ENCODE measurements at places on chromosomes 5 and 9.

DNA sequence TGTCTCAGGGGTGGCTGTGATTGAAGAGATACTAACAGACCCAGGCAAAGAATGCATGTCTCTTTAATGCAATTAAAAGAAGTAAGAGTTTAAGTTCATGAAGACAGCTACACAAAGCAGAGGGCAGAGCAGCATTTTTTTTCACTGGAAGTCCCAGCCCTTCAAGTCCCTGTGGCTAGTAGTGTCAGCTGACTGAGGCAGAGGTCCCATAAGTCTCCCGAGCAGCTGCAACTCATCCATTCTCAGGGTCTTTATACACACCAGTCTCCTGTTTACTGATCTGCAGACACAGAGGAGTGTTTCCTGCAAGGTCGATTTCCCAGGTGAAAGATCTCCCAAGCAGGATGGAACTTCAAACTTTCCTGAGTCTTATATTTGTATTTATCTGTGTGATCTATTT lies 169.4 kb upstream of the GLRA1 start:
- DNase-seq = no peak

DNA sequence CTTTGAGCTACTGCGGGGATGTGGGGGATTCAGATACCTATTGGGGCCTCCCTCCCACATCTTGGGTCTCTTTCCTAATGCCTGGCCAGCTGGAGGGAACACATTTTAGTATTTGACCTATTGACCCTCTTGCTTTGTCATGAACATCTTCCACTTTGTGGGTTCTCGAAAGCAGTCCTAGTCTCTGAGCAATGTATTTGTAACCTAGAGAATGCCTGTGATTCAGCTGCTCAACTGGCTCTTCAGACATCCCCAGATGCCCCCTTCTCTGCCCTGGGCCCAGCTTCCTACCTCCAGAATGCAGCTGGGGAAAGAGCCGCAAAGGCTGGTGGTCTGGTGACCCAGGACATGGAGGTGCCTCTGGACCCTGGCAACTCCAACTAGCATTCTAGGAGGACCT lies 32.2 kb downstream of the APTX start:
- no peak for DNase-seq

DNA sequence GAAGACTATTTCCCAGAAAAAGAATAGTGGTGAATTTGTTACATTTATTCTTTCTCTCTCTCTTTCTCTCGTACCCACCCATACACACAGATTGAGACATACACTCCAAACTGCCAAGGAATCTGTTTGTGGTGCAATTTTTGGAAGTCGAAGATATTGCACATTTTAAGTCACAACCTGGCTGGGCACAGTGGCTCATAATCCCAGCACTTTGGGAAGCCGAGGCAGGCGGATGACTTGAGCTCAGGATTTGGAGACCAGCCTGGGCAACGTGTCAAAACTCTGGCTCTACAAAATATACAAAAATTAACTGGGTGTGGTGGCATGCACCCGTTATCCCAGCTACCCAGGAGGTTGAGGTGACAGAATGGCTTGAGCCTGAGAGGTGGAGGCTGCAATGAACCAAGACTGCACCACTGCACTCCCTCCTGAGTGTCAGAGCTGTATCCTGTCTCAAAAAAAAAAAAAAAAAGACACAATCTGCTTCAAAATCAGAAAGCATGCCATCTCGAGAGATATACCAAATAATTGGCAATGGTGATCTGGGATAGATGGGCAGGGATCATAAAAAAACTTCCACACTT lies 19.2 kb upstream of the PLIN2 start:
- no peak for DNase-seq

DNA sequence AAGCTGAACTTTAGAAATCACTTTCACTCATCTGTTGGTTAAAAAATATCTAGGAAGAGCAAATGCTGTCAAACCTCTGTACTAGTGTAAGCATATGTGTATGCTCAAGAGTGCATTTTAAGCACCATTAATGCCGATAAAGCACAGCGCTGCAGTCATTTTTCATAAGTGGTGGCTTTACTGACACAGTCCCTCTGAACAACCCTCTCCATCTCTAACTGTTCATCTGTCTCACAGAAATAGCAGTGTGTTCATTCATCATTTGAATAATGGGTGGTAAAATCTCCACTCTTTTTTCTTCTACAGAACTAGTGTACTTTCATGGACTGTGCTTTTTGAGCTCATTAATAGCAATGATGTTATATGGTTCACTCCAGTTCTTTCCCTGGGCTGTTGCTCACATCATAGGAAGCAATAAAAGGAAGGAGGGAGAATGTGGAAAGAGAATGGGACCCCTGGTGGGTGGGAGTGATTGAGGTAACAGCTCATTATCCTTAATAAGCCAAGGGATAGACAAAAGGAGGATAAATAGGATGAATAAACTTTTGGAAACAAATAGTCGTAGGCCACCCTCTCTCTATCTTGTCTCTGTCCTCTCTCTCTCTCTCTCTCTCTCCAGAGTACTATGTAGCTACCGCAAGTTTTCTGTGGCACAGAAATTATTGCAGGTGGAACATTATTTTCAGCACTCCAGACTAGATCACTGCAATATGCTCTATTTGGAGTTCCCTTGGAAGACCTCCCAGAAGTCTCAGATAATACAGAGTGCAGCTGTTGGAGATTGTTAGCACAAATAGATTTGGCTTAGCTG lies 117.9 kb upstream of the PRDM9 start:
- no peak for DNase-seq

GRCh38 chr5:11931638-11932037 lies 27.4 kb upstream of the CTNND2 start:
- no peak for DNase-seq

DNA sequence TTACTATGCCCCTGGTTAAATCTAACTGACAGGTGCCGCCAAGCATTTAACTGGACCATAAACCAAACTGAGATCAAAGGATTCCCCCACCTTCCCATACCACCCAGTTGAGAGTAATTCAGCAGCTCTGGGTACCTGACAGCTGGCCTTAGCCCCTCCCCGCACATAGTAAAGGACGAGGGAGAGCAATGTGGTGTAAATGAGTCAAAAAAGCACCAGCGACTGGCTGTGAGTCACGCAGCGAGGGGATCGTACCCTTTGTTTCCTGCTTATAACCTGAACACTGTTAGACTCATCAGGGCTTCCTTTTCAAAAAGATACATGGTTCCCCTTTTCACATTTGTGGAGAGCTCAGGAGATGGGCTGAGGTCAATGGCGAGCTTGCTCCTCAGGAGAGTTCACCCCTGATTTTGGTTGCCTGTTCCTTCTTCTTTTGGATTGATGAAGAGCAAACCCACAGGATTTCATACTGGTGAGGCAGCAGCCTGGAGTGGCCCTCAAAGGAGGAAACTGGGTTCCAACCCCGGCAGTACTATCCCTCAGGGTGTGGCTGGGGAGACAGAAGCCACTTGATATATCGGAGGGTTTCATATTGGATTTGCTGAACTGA lies 71.5 kb downstream of the ANKRD33B start:
- DNase-seq = peak; percentile 47

DNA sequence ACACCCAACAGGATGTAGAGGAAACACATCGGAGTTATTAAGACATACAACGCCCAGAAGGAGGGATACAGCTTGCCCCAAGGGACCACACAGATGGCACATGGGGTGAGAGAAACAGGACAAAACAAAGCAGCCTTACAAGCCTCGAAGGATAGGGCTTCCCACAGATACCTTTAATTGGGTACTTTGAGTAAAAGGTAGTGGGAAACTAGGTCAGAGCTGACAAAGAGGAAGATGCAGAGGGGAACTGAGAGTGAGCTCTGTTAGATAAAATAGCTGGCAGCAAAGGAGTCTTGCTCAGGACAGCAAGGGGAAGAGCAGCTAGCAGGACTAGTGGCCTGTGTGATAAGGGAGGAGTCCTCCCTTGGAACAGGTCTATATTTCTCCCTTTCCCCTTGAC lies 48.2 kb downstream of the OTP start:
- no peak for DNase-seq

DNA sequence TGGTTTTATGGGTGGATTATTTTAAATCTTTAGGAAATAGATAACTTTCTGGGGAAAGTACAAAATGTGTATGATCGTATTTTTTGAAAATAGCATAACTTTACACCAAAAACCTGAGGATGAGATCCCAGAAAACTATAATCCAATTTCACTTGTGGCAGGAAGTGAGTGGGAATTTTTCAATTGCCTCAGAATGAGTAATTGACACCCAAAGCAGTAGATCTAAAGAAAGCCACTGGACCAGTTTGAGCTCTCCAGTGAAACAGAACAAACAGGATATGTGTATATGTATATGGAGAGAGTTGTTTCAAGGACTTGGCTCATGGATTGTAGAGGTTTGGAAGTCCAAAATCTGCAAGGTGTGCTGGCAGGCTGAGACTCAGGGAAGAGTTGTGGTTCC lies 109.2 kb upstream of the SHB start:
- DNase-seq = no peak

GRCh38 chr5:93430118-93430517 lies 150.9 kb downstream of the NR2F1-AS1 start:
- no peak for DNase-seq

DNA sequence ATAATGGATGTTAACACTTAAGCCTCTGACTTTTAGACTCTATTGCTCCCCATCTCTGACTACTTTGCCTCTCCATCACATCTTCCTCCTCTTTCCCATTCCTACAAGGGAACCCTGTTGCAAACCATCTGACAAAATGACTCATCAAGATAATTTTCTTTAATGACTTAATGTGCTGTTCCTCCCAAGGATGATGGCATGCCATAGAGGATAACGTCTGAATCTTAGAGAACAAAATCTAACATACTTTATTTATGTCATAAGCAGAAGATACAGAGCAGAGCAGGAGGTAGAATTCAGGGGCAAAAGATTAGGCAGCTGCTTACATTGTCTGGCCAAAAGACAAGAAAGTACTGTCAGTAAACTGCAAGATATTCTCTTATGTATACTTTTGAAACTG lies 76.8 kb downstream of the FGF10 start:
- DNase-seq = no peak

Measured in CD4-positive, alpha-beta T cell treated with Interleukin-12 subunit alpha and Interleukin-12 subunit beta, for 1 hour (primary cell).